ENCODE measurements at places on chromosomes 7 and 10.
A peak's percentile ranks its signal among the peaks of the same experiment; 100 is the strongest.

- DNase-seq = no peak
Measured at GRCh38 chr7:95427166-95427565, 7.7 kb downstream of the PON2 start.

DNA sequence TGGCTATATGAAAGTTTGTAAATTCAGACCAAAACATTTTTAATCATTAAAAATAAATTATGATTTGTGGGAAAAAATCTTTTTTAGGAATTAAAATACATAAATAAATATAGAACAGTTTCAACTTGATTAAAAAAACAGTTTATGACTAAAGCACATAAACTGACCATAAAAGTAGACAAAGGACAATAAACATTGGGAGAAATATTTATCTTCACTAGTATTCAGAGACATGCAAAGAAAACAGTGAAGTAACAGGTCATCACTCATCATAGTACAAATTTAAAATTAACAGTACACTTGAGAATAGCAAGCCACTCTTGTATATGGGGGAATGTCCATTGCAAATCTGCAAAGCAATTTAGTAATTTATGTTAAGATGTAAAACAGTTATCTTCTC is 28.0 kb upstream of the CELF2 start:
- DNase-seq = no peak

DNA sequence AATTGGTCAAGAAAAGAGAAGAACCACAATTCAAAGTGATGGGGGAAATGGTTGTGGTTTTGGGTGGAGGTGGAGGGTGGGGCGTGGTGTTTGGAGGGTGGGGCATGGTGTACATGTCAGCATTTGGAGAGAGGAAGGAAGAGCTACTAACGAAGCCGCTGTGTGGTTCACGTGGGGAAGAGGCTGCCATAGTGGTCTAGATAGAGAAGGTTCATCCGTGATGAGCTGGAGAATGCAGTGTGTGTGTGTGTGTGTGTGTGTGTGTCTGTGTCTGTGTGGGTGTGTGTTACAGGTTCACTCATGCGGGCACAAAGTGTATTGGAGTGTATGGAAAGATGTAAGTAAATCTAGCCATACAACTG is 6.1 kb upstream of the VCL start:
- DNase-seq = peak; percentile 67

DNA sequence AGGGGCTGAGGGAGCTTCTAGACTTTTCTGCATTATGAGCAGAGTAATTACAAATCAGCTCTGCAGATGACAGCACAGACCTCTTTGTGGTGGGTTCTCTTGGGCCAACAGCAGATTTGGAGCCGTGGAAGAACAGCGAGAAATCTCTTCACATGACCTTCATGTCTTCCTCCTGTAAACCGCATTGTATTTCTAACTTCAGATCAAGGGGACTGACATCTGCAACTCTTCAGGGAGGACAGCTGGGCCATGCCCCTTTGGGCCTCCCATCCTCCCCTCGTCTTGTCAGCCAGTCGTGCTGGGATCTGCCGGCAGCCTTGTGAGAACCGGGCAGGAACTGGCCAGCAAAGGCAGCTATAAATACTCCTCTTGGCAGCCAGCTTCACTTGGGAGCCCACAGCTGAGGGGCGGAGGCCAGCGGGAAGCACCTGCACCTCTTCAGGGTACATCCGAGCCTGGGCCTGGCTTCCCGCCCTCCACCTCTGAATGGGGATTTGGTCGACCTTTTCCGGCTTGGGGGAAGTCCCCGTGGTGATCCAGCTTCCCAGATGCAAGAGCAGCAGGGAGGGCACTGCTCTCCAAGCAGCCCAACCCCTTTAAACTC is 54.7 kb downstream of the STEAP1B start:
- DNase-seq = no peak
